Stomach (tissue), 19 donors: ENCODE measurements at places on chromosomes 4 and X.

GRCh38 chr4:3441501-3442459 lies at the start of gene HGFAC:
TSS of gene HGFAC (plus strand) at chr4:3441968. CDS start at chr4:3442002, 34 bp downstream.
- no peak within 1 kb of the TSS for H3K4me3 ChIP-seq
- no peak within 1 kb of the TSS for H3K27ac ChIP-seq
- no peaks in the 10 kb centered on the region for H3K36me3 ChIP-seq
- no peaks in the 10 kb centered on the region for H3K27me3 ChIP-seq

GRCh38 chrX:134998246-134998645 lies 7.5 kb downstream of the SMIM10 start:
- no peaks in the 10 kb centered on the region for H3K4me1 ChIP-seq
- H3K36me3 ChIP-seq, result no peaks in the 10 kb centered on the region
- DNase-seq, result no peak
- no peaks in the 10 kb centered on the region for H3K27me3 ChIP-seq
- no peak overlapping the region for H3K4me3 ChIP-seq
- H3K27ac ChIP-seq, result no peak overlapping the region

DNA sequence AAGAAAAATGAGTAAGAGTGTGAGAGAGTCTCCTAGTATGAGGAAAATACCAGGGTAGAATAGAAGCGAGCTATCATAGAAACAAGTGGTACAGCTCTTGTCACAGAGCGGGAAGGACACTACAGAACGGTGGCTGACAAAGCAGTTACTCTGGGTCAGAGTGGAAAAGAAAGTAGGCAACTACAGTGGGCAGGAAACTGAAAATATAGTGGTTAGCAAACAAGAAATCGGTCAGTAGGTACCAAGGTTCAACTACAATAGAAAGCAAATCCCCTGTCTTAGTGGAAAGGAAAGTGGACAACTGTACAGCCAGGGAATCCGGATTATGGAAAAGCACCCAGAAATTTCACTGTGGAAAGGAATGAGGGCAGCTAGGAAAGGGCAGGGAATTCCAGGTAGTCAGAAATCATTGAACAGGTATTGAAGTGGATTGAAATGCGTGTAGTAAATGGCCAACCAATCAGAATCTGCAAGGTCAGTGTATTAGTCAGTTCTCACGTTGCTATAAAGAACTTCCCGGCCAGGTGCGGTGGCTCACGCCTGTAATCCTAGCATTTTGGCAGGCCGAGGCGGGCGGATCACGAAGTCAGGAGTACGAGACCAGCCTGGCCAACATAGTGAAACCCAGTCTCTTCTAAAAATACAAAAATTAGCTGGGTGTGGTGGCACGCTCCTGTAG lies 219.6 kb upstream of the DIAPH2 start:
- H3K4me3 ChIP-seq, result no peak overlapping the region
- no peaks in the 10 kb centered on the region for H3K36me3 ChIP-seq
- no peak for DNase-seq
- no peaks in the 10 kb centered on the region for H3K4me1 ChIP-seq
- H3K27ac ChIP-seq, result no peak overlapping the region

DNA sequence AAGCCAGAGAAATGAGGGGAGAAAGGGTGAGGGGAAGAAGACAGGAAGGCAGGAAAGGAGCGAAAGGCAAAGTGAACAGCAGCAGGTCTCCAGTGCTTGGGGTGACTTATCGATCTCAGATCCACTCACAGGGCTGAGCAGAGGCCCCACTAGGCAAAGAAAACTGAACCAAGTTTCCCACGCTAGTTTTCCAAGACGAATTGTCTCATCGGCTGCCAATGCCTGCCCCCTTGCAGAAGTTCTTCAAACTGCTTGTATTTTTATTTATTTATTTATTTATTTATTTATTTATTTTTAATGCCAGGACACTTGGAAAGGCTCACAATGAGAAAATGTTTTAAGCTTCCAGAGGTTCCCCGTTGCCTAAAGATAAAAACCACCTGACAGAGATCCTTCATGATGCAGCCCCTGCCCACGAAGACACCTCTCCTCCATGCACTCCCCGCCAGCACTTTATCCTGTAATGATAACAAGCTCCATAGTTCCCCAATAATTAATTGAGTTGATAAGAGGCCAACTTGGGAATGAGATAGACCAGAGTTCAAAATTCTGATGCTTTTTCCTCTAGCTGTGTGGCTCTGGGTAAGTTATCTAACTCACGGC lies 43.2 kb downstream of the QDPR start:
- H3K4me3 ChIP-seq, result no peak overlapping the region
- H3K36me3 ChIP-seq, result no peaks in the 10 kb centered on the region
- H3K4me1 ChIP-seq, result no peaks in the 10 kb centered on the region
- no peak for DNase-seq

- no peak overlapping the region for H3K27ac ChIP-seq
- peaks cover 9% of the 10 kb centered on the region for H3K4me1 ChIP-seq
- peaks cover 9% of the 10 kb centered on the region for H3K27me3 ChIP-seq
- no peak overlapping the region for H3K4me3 ChIP-seq
- DNase-seq, result no peak
These were observed 125.4 kb downstream of the BCOR start for GRCh38 chrX:39972340-39972739.

DNA sequence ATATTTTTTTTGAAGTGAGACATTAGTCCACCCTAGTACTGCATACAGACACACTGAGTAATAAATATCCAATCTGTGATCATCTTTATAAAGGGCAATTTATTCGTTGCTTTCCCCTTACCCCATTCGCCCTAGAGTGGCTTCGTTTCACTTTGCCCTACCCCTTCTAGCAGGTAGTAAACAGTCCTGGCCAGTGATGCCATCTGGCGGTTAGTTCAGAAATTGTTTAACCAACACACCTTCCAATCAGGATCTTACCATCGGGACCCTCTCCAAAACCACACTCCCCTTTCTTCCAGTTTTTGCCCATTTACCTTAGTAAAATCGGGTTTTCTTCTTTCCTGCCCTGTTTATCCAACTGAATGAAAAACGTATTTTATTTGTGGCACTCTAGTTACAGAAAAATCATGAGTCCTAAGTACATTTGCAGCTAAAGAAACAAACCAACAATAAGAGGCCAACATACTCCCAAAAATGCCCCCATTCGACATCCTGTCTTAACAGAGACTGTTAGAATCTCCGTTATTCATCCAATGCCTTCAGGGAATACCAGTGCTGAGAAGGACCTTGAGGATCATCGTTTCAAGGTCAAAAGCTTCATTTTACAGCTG lies 2.2 kb downstream of the PPA2 start:
- peak overlapping the region; percentile 70 for H3K4me3 ChIP-seq
- H3K4me1 ChIP-seq, result peaks cover 63% of the 10 kb centered on the region
- H3K36me3 ChIP-seq, result peaks cover 2% of the 10 kb centered on the region
- peak; percentile 74 for DNase-seq

- H3K36me3 ChIP-seq, result no peaks in the 10 kb centered on the region
- H3K4me3 ChIP-seq, result no peak overlapping the region
- peak; percentile 76 for DNase-seq
- no peak overlapping the region for H3K27ac ChIP-seq
- H3K4me1 ChIP-seq, result no peaks in the 10 kb centered on the region
These were observed 15.6 kb upstream of the BBS12 start for GRCh38 chr4:122716825-122717448.
